ENCODE measurements at places on chromosomes 5 and 9.

GRCh38 chr9:107276966-107277710 lies 5.9 kb upstream of the RAD23B start:
- DNase-seq = no peak

GRCh38 chr5:33072296-33072695 lies 361.2 kb downstream of the NPR3 start:
- DNase-seq = no peak

GRCh38 chr5:132853323-132853722 lies 12.9 kb downstream of the GDF9 start:
- no peak for DNase-seq

GRCh38 chr9:132857031-132857430 lies 21.1 kb downstream of the AK8 start:
- no peak for DNase-seq

DNA sequence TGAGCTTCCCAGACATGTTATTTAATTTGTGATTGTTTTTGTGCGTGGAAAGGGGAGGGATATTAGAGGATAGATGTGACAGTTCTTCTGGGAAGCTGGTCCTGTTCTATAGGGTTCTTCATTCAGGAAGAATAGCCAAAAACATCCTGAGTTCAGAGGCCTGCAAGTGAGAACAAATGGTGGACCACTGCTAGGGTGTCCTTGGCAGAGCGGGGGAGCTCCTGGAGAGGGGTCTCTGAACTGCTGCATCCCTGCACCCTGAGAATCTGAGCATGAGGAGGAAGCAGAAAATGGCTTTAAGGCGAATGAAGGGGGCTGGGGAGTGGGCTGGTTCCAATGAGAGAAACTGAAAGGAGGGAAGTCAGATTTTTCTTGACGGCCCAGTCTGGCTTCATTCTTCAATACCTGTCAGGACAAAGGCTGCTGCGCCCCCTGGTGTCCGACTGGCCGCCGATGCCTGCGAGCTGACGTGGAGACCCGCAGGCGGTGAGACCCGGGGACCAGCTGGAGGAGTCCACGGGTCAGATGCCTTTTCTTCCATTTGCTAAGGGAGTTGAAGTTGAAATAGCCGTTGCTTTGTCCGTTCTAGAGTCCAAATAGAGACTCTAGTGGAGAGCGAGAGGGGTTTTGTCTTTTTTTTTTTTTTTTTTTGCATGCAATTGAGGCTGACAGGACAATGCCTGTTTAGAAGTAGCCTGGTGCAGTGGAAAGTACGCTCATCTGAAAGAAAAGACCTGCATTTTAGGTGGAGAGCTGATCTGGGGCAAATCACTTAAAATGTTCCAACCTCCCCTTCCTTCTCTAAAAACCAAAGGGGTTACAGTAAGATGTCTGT lies 39.5 kb upstream of the NFIB start:
- DNase-seq = peak; percentile 66

DNA sequence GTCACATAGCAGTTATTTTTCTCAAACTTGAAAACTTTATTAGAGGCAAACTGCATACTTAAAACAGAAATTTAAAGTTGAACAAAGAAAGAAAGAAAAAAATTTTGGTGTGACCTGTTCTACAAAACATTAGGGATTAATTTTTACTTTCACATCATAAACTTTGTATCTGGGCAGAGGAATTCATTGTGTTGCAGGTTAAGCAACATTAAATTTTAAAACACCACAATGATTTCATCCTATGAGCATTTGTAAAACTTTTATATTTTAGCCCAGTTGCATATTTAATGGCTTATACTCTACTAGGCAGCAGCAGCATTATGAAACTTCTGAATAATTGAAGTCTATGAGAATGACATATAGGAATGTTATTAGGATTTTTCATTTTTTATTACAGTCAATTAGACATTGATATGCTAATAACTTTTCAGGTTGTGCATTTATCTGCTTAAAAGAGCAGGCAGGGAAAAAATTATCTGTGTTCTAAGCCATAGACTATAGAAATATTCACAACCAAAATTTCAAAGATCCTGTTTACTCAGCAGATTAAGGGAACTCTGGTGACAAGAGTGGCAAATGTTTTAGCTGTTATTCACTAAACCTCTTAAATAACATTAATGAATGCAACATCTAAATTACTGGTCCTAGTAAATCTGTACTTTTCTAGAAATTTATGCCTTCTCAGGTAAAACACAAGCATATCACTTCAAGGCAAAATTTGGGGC lies 1088.5 kb upstream of the CDH6 start:
- DNase-seq = no peak

DNA sequence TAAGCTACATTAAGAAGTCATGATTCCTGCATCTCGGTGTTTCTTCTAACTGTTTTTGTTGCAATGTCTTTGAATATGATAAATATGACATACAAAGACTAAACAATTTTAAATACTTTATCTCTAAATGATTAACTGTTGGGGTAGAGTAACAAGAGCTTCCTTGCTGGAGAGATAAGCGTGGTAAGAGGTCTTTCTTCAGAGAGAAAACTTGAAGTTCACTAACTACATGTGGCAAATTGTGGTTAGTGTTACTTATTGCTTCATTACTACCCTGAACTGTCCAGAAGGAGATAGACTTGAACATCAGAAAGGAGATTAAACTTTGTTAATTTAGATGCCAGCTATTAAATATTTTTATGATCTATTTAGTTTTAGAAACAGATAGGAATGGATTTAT lies 7.0 kb upstream of the ARSB start:
- no peak for DNase-seq

- no peak for DNase-seq
These were observed 762.1 kb upstream of the TYRP1 start for GRCh38 chr9:11931109-11931508.

DNA sequence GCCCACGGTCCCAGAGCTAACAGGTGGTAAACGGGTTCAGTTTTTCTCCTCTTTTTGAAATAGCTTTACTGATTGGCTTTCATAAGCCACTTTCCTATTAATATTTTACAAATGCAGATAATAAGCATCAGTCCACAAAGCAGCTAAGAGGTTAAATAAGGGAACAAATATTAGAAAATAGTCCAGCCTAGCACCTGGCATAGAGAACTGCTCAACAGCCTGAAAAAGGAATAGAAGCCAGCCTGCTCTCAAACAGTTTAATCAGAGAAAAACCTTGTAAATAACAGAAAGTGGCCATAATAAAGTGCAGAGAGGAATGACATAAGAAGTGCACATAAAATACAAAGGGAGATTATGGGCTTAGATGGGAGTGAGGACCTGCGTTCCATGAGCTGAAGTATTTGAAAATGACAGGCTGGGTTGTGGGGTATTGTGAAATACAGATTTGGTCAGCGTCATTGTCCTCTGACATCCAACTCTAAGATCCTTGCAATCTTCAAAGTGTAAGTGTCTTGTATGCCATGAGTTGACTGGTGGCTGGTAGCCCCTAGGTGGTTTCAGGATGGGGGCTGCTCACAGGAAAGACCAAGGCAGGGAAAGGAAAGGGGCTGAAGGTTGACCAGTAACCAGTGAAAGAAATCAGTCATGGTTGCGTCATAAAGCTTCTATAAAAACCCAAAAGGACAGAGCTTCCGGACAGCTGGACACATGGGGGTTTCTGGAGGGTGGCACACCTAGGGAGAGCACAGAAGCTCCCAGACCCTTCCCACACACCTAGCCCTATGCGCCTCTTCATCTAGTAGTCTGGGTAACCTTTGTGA lies 32.4 kb downstream of the MYO10 start:
- no peak for DNase-seq

GRCh38 chr5:76137887-76138542 lies 54.8 kb downstream of the SV2C start:
- DNase-seq = no peak

- DNase-seq = no peak
These were observed 145.0 kb downstream of the CAAP1 start for GRCh38 chr9:26747611-26748010.

- no peak for DNase-seq
These were observed 11.4 kb downstream of the PCDHGA12 start for GRCh38 chr5:141441571-141442170.

GRCh38 chr9:91220491-91221135 lies 141.1 kb downstream of the AUH start:
- no peak for DNase-seq

DNA sequence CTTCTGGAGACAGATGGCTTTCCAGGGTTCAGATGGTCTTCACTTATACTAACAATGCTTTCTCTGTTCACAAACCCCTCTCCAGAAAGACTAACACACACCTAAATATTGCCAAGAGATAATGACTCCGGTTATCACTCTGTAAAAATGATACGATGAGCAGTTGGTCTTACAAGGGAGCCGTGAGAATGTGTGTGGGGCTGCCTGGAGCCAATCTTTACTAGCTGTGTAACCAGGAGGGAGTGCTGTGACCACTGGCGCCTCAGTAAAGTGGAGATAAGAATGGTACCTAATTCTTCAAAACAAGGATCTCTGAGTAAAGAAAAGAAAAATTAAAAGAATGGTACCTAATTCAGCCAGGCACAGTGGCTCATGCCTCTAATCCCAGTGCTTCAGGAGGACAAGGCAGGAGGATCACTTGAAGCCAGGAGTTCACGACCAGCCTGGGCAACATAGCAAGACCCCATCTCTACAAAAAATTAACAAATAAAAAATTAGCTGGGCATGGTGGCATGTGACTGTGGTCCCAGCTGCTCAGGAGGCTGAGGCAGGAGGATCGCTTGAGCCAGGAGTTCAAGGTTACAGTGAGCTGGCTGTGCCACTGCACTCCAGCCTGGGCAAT lies 39.9 kb upstream of the IL17B start:
- no peak for DNase-seq

GRCh38 chr5:30926218-30926617 lies 267.3 kb upstream of the CDH6 start:
- DNase-seq = no peak

DNA sequence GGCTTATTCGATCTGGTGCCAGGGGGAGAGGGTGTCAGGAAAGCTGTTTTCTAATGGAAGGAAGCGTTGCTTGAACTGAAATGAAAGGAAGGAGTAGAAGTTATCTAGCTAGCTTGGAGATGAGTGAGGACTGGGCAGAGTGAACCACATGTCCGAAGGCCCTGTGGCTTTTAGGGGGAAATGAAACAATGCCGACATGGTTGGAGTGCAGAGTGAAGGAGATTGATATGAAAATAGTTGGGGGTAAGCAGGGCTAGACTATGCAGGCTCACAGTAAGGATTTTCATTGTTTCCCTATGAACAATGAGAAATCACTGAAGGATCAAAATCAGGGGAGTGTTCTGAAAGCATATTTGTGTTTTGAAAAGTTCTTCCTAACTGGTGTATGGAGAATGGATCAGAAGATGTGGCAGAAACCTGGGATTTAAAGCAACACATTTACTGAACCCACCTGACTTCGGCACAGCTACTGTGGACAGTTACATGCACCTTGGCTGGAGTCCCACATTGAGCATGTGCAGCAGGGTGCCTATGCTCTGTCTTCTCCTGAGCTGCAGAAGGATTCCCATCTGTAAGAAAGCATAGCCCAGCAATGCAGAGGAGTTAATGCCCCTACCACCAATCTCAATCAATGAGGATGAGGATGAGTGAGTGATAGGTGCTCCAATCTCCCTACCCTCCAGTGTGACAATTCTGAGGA lies 144.4 kb upstream of the TBCA start:
- no peak for DNase-seq

DNA sequence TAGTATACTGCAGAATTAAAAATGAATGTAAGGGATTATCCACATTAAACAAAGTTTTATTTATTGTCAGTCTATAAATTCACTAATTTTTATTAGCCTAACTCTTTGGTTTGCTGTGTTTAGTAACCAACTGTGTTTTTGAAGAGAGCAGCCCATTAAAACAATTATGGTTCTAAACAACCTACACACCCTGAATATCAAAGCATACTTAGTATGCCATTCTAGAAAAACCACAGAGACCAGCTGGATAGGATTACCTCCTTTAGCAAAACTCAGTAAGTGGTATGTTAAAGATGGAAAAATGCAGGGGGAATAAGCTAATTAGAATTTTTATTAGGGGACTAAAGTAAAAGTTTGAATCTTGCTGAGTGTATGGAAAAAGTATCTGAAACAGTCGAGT lies 1981.7 kb upstream of the NUDT12 start:
- no peak for DNase-seq

DNA sequence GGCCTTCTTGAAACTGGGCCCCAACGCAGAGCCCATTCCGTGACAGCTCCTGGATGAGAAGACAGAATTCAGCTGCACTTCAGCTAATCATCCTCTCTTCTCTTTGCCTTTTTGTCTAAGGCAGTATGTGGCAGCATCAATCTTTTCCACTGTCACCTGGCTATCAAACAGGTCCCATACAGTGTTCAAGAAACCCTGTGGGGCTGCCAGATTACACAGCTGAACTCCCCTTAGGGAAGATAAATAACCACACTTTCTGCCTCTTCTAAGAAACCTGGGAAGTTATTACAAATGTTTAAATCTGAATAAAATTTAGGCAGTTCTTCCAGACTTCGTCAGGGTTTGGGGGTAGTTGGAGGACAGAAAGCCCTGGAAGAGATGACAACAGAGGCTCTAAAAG lies 61.0 kb downstream of the SPEF2 start:
- no peak for DNase-seq

DNA sequence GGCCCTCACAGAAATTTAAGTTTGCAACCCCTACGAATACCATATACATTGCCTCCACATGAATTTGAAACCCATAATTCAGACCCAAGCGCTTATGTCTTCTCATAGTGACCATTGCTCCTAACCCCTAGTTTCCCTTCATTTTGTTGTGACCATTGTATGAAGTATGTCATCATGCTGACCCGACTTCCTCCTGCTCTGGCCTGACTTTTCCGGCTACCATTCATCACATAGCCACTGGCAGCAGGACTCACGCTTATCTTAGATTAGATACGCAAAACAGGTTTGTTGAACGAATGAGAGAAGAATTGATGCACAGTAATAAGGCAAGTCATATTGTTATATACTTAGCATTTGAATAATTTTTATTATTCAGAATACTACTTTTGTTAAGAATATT lies 345.4 kb downstream of the FBXL17 start:
- DNase-seq = no peak

DNA sequence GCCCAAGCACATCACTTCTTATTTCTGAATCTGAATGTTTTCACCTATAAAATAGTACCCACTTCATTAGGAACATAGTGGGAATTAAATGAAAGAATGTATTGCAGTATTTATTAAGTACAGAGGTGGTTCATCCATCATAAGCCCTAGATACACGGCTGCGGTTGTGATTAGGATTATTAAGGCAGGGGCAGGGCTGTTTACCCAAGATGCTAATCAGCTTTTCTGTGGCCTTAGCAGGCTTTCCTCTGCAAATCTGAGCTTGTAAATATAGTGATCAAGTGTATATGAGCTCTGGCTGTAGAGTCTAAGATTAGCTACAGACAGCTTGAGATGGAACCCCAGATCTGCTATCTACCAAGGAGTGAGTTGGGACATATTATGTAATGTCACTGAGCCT lies 124.1 kb upstream of the ADRA1B start:
- DNase-seq = no peak

Data from CD4-positive, alpha-beta T cell treated with Interleukin-2 at 100 ng/mL for 4 hours (primary cell).